ENCODE measurements at places on chromosomes 3 and 15. TPM values are rescaled to one million over a fixed set of nuclear protein-coding genes. Genes with fewer than 3 reads are reported as not detected.

Gene RNU5B-1
- total RNA-seq, result not detected

Gene ZPLD1
- total RNA-seq, result not detected

Gene ARGFX
- not detected for total RNA-seq

Gene CP
- 0.17 TPM for total RNA-seq

Gene CACNA1D
- under 0.01 TPM for total RNA-seq

Measured in bronchus fibroblast of lung (primary cell).